ENCODE measurements at places on chromosomes 6 and 20.

DNA sequence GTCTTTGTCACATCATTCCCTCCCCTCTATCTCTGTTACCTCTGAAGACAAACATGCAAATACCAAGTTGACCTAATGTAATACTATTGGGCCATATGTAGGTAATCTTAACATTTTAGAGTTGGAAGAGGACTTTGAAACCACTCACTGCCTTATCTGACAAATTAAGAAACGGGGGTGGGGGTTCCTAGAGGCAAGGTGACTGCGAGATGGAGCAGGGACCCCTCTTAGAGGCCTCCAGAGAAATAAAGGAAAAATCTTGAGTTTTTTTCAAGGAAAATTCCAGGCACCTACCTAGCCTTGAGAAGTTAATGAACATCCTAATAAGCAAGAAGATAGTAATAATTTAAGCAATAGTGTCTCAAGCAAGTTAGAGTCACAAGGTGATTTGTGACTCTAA is 270.8 kb downstream of the CD83 start:
- DNase-seq = no peak

GRCh38 chr20:8621001-8621400 is 447.9 kb upstream of the PLCB4 start:
- no peak for DNase-seq

DNA sequence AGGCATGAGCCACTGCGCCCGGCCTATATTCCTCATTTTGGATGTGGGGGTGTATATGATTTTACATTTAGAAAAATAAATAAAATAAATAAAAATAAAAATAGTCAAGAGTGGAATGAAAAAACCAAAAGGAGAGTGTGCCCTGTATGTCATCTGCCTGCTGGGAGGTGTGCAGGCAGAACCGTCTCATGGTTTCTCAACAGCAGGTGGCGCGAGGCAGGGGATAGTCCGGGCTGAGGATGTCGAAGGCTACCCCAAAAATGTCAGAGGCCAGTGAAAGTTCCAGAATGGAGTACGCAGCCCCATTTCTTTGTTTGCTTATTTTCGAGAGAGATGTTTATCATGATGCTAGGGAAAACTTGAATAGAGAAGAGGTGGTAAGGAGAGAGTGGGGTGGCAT is 16.4 kb upstream of the KIF16B start:
- no peak for DNase-seq

GRCh38 chr6:166277892-166278578 is 30.2 kb downstream of the PRR18 start:
- DNase-seq = no peak

GRCh38 chr6:119476024-119476423 is 126.5 kb upstream of the MAN1A1 start:
- DNase-seq = no peak

DNA sequence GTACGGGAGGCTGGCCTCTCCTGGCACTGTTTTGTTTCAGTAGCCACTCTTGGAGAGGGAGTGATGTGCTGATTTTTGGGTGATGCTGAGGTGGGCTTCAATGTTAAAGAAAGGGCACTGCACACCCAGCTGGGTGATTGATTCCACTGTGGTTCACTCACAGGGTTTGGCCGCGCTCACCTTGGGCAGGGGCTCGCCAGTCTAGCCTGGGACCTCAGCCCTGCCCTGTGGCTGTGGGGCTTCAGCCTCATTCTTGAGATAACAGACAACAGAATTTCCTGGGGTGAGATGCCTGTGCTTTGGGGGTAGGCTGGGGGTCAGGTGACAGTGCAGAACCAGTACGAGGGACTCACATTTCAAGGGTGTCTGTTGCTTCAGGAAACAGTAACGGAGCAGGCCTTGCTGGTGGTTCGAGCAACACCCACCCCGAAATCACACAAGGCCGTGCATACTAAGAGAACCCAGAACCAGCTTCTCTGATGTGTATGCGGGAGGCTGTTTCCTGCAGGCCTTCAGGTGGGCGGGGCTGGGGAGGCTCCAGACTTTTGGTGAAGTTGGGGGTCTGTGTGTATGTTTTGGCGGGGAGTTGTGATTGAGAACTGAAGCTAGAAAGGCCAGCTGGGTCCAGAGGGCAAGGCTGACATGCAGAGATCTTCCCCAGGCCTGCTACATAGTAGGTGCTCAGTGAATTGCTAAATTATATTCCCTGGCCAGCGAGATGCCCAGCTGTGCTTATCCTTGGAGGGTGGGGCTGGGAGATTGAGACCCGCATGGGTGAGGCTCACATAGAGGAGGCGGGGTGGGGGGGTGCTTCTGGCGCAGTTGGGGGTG is 154.2 kb upstream of the RNF24 start:
- no peak for DNase-seq

- DNase-seq = no peak
Measured at GRCh38 chr6:39806278-39806677, 14.1 kb downstream of the DAAM2 start.

GRCh38 chr6:158847786-158848185 is 28.6 kb upstream of the EZR start:
- DNase-seq = no peak

Data from mesenteric fat pad (tissue), 1 donor.